ENCODE measurements at places on chromosomes 7 and 10.

GRCh38 chr10:113122947-113123346 is 172.9 kb downstream of the TCF7L2 start:
- DNase-seq: no peak

DNA sequence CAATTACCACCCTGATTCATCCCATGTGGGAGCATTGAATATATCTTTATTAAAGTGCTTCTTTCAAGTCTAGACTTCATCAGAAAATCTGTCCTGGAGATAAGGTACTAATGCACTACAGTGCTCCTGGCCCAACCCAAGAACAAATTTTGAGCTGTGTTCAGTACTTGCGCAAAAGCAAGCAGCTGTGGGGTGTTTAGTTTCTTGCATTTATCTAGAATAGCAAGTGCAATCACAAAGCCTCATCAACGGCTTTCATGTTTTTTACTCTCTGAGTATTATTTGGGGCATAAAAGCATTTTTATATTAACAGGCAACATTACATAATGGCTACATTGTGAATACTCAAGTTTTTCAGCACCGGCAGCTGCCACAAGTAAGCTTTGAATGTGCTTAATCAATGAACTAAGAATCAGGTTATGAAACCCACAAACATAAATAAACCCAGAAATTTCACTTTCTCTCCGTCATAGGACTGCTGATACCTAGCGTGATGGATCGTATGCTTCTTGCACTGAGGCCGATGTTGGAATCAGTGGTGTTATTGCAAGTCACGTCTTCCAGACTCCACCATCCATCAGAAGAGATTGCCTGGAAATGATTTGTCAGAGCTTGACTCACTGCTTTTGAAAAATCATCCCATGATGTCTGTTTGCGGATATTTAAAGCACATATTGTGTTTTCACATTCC is 113.1 kb downstream of the CTTNBP2 start:
- DNase-seq: no peak

DNA sequence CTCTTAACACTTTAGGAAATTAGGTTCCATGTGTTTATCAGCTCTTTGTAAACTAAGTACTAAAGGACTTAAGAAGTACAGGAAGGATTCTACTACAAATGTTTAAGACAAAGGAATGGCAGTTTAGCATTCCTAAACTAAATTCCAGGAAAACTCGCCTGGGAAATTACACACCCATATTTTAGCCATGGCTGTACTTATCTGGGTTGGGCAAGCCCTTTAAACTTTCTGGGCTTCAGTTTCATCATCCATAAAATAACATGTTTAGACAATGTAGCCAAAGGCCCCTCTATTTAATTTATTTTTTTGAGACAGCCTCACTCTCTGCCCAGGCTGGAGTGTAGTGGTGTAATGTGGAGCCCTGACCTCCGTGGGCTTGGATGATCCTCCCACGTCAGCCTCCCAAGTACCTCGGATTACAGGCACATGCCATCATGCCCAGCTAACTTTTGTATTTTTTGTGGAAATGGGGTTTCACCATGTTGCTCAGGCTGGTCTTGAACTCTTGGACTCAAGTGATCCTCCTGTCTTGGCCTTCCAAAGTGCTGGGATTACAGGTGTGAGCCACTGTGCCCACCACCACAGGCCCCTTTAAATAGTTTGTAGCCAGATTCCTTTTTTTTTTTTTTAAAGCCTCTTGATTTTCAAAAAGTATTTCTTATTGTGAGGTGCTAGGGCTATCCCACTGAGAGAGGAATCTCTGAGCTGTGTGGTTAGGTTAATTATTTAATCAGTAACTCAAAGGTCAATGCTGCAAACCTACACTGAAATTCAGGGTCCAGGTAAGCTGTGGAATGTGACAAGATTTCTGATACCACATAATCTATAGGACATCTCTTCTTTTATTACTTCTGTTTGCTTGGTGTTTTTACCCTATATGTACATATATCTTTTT is 32.1 kb downstream of the TMEM60 start:
- no peak for DNase-seq

- DNase-seq: no peak
Observed at GRCh38 chr7:74000489-74001149, 27.4 kb upstream of the ELN start.

GRCh38 chr10:78985973-78986818 is 82.6 kb upstream of the ZMIZ1 start:
- DNase-seq: no peak

DNA sequence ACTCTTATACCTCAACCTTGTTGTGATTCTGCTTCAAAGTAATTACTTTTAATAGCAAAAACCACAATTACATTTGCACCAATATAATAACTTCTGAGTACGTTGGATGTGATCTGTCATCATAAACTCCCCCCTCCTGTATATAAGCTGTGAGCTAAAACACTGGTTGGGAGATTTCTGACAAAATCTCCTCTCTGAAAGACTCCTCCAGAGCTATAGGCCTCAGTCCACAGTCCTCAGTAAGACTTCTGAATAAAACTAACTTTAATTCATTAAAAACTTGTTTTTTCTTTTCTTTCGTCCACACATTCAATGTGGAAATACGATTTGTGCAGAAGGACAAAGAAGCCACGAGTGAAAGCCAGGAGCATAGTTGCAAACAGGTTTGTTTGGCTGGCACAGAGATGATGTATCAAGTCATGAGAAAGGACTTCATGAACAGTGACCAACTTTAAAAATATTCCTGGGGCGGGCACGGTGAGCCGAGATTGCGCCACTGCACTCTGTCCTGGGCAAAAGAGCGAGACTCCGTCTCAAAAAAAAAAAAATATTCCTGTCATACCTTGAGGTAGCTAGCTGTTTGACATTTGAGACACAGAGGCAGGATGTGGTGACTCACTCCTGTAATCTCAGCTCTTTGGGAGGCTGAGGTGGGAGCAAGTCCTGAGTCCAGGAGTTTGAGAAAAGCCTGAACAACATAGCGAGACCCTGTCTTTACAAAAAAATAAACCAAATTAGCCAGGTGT is 91.1 kb upstream of the ARHGAP21 start:
- no peak for DNase-seq

Measured in activated gamma-delta T cell (primary cell).